ENCODE measurements at places on chromosomes 4 and X.

DNA sequence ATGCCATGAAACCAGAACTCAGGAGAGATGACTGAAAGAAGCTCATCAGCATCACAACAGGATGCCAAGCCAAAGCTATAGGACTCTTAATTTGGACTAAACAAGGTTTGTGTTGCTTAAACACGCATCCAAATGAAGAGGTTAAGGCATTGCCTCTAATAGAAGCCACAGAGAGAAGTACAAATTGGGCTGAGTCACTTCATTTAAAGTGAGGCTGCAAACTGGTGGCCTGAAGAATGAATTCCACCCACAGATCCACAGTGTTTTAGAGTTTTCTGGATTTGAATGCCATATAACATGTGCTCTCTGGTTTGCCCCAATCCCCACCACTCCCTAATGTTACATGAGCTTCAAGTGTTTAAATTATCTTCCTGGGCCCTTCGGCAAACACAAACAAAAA is 103.5 kb downstream of the FIP1L1 start:
- no peak for DNase-seq

DNA sequence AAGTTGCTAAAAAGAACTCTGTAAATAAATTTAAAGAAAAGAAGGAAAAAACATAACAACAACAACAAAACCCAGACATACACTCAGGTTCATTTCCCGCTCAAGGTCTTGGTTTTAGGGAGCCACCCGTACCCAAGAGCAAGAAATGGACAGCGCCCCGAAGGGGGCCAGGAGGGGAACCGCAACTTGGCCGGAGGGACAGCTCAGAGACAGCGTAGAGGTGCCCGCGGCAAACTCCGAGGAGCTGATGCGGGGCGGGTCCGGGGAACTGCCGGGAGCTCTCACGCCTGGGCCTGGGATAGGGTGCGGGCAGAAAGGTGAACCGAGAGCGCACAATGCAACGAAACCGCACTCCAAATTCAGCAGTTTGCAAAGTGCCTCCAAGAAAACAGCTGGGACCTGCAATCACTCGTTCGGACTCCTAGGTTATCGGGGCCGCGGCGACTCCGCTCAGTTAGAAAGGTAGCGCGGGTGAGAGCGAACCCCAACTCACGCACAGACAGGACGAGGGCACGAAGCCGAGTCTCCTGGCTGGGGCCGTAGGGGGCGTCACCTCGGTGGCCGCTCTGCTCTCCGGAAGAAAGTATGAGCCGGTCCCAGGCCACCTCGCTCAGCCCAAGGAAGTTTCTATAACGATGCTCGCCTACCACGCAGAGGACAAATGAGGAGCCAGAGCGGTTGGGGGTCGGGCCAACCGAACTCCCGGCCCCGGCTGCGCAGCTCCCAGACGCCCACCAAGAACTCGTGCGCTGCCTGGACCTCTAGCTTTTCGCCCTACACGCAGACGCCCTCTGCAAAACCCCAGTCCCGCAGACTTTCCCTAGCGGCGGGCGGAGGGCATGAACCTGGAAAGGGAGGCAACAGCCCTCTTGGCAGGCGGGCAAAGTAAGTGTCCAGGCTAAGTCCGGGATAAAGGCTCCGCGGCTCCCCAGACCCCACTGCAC is 1.4 kb downstream of the NDNF start:
- no peak for DNase-seq

- no peak for DNase-seq
These were observed 18.1 kb downstream of the USP38 start for GRCh38 chr4:143202824-143203223.

- DNase-seq = peak; percentile 6
These were observed 148.8 kb upstream of the MID1 start for GRCh38 chrX:10769195-10769594.

DNA sequence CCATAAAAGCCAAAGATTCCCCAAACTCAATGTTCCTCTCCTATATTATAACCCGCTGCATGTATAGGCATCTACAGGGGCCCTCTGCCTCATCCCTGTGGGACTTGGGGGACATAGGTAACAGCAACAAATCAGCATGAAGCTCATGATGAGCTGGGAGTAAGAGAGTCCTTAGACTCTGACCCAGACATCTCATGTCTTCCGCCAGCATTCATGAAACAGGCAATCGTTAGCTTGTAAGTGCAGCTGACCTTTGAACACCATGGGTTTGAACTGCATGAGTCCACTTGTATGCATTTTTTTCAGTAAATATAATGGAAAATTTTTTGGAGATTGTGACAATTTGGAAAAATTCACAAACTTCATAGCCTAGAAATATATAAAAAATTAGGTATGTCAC is 10.4 kb upstream of the SCOC start:
- no peak for DNase-seq

- DNase-seq = no peak
These were observed 50.3 kb downstream of the ARHGAP10 start for GRCh38 chr4:147782087-147782781.

DNA sequence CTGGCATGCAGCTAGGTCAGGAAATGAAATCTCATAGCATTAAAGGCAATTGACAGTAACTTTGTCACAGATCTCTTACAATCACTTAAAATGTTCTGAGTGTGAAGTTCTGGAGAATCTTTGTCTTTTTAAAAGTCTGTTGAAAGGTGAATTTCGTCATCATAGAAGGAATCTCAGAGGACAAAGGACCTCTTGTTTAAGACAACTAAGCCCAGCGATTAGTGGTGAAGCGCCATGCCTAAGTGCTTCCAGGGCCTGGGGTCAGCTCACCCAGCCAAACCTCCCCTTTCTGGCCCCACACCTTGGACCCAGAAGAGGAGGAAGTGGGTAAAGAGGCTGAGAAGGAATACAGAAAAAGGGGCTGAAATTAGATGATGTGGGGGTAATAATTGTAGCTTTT is 8.5 kb downstream of the FRMD7 start:
- no peak for DNase-seq

DNA sequence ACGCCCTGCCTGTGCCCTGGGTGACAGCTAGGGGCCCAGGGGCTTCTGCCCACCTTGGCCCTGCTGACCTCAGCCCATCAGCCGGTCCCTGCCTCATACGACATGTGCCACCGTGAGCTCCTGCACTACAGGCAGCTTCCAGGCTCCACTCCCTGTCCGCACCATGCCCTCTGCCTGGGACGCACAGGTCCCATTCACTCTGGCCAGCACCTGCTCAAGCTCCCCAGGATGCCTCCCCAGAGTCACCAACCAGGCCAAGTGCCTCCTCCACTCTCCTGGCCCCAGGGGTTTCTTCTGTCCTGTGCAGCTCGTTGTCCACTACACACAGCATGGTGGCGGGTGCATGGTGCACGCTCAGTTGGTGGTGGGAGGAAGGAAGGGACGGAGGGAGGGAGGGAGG is 20.2 kb upstream of the MRFAP1 start:
- no peak for DNase-seq

DNA sequence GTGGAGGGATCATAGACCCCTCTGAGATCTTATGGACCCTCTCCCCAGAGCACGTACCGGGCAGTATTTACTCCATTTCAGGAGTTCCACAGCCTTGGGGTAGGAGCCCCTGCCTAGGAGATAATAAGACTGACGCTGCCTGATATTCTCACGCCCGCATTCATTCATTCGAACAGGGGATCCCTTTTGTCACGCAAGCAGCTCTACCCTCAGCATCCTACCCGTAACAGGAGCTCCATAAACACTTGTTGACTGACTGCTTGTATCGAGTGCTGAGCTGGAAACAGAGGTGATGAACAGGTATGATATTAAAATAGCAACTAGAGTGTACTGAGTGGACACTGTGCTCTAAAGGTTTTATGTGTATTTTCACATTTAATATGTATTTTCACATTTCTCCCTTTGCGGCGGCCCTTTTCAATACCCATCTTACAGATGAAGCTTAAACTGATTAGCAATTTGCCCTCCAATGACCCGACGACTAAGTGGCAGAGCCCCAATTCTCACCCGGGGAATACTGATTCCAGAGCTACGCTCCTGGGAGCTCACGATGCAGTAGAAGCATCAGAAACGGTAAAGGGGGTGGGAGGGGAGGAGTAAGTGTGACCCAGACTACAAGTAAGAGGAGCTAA is 888 bp downstream of the RAB28 start:
- peak; percentile 4 for DNase-seq

DNA sequence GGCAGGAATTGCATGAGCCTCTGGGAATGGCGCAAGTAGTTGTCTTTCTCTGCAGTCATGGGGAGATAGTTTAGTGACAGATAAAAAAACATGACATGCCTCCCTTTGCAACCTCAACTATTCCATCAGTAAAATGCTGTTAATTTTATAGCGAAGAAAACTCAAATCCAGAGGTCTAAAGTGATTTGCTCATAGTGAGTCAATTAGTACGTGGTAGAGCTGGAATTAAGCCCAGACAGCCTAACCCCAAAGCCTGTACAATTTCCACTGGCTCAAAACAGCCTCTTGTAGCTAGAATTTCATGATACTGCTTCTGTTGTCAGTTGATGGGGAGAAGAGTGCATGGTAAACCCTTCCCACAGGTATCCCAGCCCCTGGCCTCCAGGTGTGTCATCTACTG is 81.3 kb upstream of the TRPC5 start:
- DNase-seq = no peak

GRCh38 chrX:150224676-150225075 is 138.4 kb upstream of the MAMLD1 start:
- DNase-seq = no peak

GRCh38 chr4:109764789-109765402 is 35.0 kb upstream of the PLA2G12A start:
- no peak for DNase-seq

DNA sequence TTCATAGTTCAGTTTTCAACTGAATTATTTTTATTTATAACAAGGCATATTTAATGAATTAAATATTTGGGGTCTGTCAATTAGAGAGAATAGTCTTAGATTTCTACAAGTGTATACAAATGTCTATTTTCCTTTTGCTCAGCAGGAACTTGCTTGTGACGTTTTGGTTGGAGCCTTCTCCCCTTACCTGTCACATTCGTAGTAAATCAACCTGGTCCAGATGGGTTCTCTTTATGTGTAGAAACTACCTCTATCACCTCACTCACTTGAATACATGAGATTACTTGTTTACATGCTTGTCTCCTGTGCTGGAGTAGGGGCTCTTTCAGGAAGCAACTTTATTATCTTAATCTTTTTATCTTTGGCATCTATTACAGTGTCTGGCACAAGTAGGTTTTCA is 938.3 kb upstream of the IGFBP7 start:
- DNase-seq = no peak

DNA sequence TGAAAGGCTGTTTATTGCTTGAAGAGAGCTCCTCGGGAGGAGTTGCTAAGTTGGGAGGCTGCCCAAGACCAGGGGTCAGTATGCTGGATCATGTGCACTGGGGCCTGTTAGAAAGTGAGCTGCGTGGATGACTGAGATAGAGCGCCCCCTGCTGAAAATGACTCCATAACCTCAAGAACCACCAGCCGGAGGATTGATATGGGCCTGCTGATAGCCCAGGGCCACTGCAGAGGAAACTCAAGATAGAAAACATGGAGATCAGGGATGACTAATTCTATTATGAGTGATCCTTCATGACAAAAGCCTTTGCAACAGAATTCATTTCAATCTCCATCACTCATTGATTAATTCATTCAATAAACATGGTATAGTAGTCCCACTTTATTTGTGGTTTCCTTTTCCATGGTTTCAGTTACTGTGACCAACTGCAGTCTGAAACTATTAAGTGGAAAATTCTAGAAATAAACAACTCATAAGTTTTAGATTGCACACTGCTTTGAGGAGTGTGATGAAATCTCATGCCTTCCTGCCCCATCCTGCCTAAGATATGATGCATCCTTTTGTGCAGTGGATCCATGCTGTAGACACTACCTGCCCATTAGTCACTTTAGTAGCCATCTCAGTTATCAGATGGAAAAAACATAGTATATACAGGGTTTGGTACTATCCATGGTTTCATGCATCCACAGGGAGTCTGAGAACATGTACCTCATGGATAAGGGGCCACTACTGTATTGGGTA is 126.7 kb upstream of the MBNL3 start:
- peak; percentile 18 for DNase-seq

DNA sequence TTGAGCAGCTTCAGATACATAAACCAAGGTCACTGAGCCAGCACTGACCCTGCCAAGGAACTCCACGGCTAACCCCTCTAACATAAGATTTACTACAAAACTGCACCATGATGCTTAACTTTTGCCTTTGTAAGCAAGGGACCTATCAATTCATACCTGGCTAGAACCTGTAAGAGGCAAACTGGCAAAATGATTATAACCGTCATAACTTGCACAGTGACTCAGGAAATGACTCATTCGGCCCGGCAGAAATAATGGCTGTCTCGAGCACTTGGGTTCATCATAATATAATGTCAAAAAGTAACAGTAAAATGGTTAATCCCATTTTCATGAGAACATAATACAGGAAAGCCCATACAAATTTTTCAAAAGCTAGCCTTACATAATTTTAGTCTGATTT is 17.2 kb downstream of the RASGEF1B start:
- peak; percentile 36 for DNase-seq

All from urothelium cell line (cell line).